ENCODE measurements at places on chromosomes 2 and 18.

DNA sequence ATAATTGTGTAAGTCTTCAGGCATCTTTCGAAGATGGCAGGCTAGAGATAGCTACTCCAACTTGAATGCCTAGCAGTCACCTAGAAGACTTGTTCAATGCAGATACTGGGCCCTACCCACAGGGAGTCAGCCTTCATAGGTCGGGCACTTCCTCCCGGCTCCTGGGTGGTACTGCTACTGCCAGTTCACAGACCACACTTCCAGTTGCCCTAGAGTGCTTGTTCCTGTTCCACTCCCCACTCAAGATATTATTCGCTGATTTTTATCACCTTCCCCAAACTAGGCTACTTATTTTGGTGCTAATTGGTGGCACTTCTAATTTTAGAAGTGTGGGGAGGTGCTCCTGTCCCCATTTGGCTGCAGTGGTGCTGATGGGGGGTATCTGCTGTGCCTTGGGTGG, 34.2 kb downstream of the INPP4A start:
- DNase-seq = no peak

DNA sequence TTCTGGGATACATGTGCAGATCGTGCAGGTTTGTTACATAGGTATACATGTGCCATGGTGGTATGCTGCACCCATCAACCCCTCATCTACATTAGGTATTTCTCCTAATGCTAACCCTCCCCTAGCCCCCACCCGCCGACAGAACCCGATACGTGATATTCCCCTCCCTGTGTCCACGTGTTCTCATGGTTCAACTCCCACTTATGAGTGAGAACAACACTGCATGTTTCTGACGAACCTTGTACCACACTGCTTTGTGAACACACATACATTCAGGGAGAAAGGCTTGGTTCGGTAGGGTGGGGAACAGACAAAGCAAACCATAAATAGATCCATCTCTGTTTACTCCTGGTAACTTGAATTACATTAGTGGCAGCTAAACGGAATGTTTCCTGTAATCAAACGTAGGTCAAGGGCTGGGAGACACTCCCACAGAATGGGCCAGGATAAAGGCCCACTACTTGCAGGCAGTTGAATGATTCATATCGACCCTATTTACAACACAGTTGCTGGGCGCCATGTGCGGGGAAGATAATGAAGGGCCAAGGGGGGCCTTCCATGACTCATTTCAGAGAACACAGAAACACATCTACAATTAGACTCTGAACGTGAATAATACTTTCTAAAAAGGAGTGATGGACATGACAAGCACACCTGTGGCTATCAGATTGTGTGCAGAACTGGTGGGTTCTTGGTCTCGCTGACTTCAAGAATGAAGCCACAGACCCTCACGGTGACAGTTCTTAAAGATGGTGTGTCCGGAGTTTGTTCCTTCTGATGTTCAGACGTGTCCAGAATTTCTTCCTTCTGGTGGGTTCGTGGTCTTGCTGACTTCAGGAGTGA, 56.8 kb upstream of the KIDINS220 start:
- DNase-seq = no peak

GRCh38 chr2:212156088-212156487, 382.5 kb downstream of the ERBB4 start:
- no peak for DNase-seq

- no peak for DNase-seq
These were observed 59.4 kb downstream of the KCNG2 start for GRCh38 chr18:79857082-79857671.

DNA sequence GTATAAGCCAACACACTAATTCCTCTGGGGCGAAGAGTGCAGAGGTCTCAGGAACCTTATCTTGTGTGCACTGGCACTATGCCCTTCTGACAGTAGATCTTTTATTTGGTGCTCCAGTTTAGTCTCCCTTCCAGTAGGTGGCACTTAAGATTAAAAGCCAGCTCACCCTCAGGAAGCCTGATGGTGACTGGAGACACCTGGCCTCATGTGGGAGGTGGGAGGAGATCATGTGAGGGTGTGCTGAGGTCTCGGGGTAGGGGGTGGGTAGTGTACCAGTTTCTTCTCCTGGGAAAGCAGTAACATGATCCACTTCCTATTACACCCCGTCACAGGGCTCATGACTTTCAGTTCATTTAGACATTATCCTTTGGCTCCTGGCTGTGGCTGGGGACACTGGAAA, 654.9 kb downstream of the ADCYAP1 start:
- no peak for DNase-seq

DNA sequence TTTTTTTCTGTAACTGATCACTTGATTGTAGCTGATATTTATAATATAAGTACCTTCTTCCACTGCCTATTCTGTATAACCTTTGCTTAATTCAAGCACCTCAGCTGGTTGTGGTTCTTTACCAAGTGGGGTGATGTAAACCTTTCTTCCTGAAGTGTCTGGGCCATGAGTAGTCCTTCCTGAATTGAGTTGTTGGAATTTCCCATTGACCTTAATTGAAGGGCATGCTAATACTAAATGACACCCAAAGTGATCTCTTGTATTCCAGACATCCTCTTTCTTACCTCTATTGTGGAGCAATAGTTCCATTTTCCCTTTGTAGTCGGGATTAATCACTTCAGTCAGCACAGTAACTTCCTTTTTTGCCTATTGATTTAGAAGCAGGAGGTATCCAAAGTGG, 1496.8 kb upstream of the CELF4 start:
- no peak for DNase-seq

GRCh38 chr2:68925295-68925896, 27.3 kb downstream of the GKN2 start:
- no peak for DNase-seq

DNA sequence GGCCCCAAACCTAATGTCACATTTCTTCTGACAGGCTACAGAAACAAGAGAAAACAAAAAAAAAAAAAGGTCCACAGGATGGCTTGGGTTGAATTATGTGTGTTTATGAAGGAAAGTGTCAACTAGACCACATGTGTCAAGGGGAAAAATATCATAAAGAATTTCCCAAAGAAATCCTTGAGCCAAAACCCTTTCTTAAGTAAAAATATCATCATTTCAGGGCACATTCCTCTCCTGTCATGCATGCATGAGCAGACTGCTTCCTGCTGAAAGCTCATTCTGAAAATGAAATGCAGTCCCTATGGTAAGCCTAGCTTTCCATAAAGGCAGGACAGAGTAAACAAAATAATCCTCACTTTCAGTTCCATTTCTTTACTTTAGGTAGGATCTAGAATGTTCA, 85.7 kb upstream of the RBBP8 start:
- no peak for DNase-seq

DNA sequence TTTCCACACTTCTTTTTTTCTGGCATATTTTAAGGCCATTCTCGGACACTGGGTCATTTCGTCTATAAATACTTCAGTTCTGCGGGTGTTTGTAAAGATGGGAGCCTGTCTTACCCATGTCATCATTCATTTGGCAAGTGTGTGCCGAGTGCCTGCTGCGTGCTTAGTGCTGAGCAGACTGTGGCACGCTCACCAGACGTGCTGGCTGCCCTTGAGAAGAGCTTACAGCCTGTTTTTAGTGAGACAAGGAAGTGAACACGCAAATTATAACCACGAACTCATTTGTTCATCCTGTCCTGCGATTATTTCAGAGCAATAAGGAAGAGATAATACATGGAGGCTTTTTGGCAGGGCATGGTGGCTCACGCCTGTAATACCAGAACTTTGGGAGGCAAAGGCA, 10.4 kb upstream of the STON1 start:
- no peak for DNase-seq

DNA sequence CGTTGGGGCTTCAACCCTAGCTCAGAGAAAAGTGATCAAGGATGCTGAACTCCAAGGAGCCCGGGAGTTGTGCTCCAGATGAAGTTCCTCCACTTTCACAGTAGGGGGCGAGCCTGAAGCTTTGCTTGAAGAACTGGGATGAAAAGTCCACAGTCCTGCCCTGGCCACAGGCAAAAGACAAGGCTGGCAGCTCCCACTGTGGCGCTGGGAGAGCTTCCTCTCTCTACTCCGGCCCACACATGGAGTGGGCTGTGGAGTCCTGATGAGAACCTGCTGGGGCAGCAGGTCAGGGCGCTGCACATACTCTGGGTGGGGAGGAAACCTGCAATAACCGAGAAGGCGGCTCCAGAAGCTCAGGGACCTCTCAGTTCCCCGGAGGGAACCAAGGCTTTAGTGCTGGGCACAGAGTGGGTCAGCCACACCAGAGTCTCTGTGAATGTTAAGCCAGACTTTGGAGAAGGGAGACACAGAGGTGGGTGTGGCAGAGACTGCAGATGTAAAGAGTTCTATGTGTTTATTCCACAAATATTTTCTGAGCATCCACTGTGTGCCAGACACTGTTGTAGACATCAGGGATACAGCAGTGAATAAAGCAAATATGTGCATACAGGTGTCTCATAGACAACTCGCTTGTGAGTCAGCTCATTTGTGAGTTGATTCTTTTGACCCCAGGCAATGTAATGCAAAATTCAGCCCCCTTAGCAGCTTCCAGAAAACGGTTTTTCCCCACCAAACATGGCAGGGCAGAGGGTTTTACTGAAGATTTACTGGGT, 48.0 kb upstream of the MRPL33 start:
- no peak for DNase-seq

DNA sequence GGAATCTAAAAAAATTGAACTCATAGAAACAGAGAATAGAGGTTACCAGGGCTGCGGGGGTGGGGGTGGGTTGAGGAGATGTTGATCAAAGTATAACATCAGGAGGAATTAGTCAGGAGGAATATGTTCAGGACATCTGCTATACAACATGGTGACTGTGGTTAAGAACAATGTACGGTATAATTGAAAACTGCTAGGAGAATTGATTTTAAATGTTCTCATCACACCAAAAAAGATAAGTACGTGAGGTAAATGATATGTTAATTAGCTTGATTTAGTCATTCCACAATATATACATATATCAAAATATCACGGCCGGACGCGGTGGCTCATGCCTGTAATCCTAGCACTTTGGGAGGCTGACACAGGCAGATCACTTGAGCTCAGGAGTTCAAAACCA, 140.2 kb downstream of the MTCL1 start:
- DNase-seq = no peak

DNA sequence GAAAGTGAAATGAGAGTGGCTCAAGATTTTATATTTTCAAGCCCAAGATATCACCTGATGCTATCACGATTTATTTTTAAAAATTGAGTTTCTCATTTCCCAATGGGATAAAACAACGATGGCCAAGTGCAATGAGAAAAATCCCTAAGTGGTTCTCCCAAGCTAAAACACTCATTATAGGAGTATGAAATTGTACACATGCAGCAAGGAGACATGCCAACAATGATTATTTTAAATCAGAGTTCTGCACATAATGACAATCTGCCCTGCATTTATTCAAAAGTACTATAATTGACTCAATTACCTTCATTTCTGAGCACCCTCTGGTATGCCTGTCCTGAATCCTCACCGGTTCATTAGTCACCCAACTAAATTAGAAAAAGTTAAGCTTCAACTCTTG, 12.7 kb downstream of the CYTIP start:
- DNase-seq = no peak

- no peak for DNase-seq
These were observed 381.2 kb downstream of the MBD2 start for GRCh38 chr18:53843113-53843760.

DNA sequence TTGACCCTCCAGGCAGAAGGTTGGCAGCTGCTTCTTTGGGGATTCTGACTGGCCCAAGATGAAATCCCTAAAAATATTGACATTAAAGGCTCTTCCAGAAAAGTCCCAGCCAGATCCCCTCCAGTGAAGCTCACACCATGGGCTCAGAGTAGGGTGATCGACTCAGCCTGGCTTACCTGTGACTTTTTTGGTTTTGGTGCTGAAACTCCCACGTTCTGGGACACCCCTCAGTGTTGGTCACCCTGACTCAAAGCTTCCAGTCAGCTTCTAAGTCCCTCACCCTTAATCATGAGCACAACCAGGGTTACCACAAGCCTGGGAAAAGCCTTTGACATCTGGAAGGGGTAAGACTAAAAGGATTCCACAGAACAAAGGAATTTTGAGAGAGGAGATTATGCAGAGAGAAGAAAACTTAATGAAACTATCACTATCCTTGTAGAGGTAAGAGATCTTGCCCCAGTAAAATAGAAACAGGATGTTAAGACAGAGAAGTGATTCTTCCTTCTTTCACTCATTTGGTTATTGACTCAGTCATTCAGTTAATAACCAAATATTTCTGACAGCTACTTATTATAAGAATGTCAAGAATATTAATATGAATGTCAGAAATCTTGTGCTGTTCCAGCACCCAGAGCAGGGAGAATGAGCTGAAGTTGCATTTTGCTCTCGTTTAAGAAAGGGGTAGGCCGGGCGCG, 66.8 kb upstream of the SEC11C start:
- DNase-seq = no peak

Data from cortex of kidney (tissue), 1 donor.